ENCODE measurements at places on chromosomes 6 and 20. TPM values are rescaled to one million over a fixed set of nuclear protein-coding genes. Genes with fewer than 3 reads are reported as not detected.

Gene RAET1L
- not detected for polyA plus RNA-seq

Gene POPDC3
- 0.22 TPM for polyA plus RNA-seq

Gene CTAGE9
- polyA plus RNA-seq = 0.37 TPM

Gene TREM2
- polyA plus RNA-seq = 0.34 TPM

Gene PLEKHG1
- 38.4 TPM for polyA plus RNA-seq

Gene OLIG3
- not detected for polyA plus RNA-seq

Gene FAXC
- 9.3 TPM for polyA plus RNA-seq

Gene CALHM4
- polyA plus RNA-seq = 0.58 TPM

Gene PLA2G7
- 13.5 TPM for polyA plus RNA-seq

Gene ABRACL
- 42.9 TPM for polyA plus RNA-seq

Gene SLC32A1
- not detected for polyA plus RNA-seq

Gene MYO6
- polyA plus RNA-seq = 11.2 TPM

Gene VGLL2
- polyA plus RNA-seq = not detected

Gene ACSS2
- polyA plus RNA-seq = 40.0 TPM

Gene KCNK16
- not detected for polyA plus RNA-seq

Gene TMEM200A
- 24.7 TPM for polyA plus RNA-seq

Gene TUBE1
- polyA plus RNA-seq = 28.5 TPM

Gene RBPJL
- polyA plus RNA-seq = not detected

Gene MROH8
- polyA plus RNA-seq = 5.0 TPM

Gene HDGFL1
- polyA plus RNA-seq = not detected

Gene PRKN
- polyA plus RNA-seq = 8.1 TPM

Gene MAP7
- polyA plus RNA-seq = 30.0 TPM

Gene IPCEF1
- 8.0 TPM for polyA plus RNA-seq

Gene CPNE5
- polyA plus RNA-seq = 7.7 TPM

Gene ADGRG6
- 37.8 TPM for polyA plus RNA-seq

Gene GHRH
- polyA plus RNA-seq = not detected

Gene SASH1
- polyA plus RNA-seq = 34.2 TPM

Gene VSX1
- polyA plus RNA-seq = not detected

Gene PAQR8
- polyA plus RNA-seq = 14.6 TPM

Gene TAB2
- 97.2 TPM for polyA plus RNA-seq

Gene SNX5
- polyA plus RNA-seq = 150 TPM

Gene NEDD9
- 73.0 TPM for polyA plus RNA-seq

Gene TCP11
- polyA plus RNA-seq = 1.2 TPM

Gene NRN1
- polyA plus RNA-seq = 4.9 TPM

Gene CASS4
- 0.63 TPM for polyA plus RNA-seq

Gene RAB44
- polyA plus RNA-seq = 0.08 TPM

Gene HTR1B
- 0.07 TPM for polyA plus RNA-seq

Gene GABBR1
- polyA plus RNA-seq = 88.6 TPM

Gene PI16
- 0.61 TPM for polyA plus RNA-seq

Gene WFDC10B
- polyA plus RNA-seq = not detected

Gene DDO
- 0.93 TPM for polyA plus RNA-seq

Gene MMUT
- 31.1 TPM for polyA plus RNA-seq

Gene TREML2
- polyA plus RNA-seq = 0.12 TPM

Data from left renal pelvis (tissue), 4 donors.